ENCODE measurements at places on chromosomes 16 and 17. TPM values are rescaled to one million over a fixed set of nuclear protein-coding genes. Genes with fewer than 3 reads are reported as not detected.
A peak's percentile ranks its signal among the peaks of the same experiment; 100 is the strongest.

DNA sequence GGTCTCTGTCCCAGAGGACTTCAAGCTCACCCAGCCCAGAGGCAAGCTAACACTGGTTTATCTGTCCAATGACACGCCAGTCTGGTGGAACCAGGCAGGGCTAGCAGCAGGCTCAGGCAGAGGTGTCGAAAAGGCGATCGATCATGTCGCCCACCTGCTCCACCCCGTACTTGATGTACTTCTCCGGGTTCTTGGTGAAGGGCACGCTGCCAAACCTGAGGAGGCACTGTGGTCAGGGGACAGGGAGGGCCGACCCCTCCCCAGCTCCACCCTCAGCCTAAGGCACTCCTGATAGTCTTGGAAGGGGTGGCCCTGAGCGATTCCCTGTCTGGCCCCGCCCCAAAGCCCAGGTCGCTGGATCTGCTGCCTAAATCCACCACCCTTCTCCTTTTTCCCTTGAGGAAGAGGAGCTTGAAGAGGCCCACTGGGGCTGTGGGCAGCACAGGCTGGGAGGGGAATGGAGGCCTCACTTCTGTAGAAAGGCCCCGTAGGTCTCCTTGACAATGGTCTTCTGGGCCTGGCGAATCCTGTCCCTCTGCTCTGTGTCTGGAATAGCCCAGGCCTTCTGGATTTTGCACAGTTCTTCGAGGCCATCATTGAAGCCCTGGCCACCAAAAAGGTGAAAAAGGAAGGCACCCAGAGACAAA is 4.7 kb downstream of the ZACN start:
- DNase-seq = no peak

GRCh38 chr16:77584205-77584859 is 138.0 kb upstream of the NUDT7 start:
- DNase-seq = peak; percentile 24

MYH8 gene
- total RNA-seq = not detected

MIF4GD gene
- 38.5 TPM for total RNA-seq

Measured in CD8-positive, alpha-beta memory T cell (primary cell).